ENCODE measurements at places on chromosomes 2 and 18.
A peak's percentile ranks its signal among the peaks of the same experiment; 100 is the strongest.

GRCh38 chr18:37321582-37322491 is 243.8 kb downstream of the CELF4 start:
- no peak for DNase-seq

DNA sequence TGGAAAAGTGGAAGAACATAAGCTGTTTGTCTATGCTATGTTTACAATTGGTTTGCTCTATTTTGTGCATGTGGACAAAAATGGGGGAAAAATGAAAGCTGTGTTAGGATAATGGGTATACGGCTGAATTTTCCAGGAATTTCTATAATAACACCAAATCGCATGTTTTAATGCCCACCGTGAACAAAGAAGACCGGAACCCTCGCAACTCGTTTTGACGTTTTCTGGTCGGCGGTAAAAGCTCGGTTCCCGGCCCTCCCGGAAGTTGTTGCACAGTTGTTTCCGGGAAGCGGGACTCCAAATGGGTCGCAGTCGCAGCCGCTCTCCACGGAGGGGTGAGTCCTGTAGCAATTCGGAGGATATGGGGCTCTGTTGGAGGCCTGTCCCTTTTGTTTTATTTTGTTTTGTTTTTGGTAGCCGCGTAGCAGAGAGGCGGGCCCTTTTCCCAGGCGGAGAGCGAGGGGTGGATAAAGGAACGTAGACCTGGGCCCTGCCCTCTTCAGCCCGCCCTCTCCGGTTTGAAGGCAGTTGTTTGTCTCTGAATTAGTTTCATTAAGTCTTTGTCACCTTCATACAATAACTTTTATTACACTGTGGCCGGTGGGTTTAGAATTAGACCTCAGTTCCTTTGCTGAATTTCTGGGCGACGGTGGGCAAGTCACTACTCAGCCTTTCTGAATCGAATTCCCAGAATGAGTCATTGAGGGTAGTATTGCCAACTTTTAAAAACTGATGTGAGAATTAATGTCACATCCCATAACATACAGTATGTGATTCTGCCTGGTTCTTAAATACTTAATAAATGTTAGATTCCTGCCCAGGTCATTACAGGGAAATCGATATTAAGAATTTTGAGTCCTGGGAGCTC is at the start of gene SNRNP27:
Gene SNRNP27, plus strand, starts transcription at position 273 of the 868 bp plus-strand sequence. Its CDS starts 29 bp downstream, at position 302.
- DNase-seq = peak; percentile 47

- no peak for DNase-seq
These were observed 8.6 kb upstream of the COL3A1 start for GRCh38 chr2:188965563-188965962.

GRCh38 chr2:51619961-51620360 is 588.0 kb upstream of the NRXN1 start:
- no peak for DNase-seq

DNA sequence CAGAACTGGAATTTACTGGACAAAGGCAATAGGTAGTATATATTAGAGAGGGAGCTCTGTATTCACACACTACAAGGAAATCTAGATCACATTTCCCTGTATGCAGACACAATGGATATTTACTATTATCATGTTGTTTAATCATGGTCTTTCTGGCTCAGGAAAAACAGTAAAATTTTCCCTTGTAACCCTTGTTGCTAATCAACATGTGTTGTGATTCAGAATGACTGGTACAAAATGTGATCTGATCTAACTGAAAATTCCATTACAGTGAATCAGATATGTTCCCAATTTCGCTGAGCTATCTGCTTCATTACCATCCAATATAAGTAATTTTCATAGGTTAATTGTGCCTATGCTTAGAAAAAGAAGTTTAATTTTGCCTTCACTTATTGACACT is 1109.7 kb downstream of the LRP1B start:
- no peak for DNase-seq

GRCh38 chr2:86807468-86808275 is 17.0 kb upstream of the CD8A start:
- DNase-seq = peak; percentile 44

DNA sequence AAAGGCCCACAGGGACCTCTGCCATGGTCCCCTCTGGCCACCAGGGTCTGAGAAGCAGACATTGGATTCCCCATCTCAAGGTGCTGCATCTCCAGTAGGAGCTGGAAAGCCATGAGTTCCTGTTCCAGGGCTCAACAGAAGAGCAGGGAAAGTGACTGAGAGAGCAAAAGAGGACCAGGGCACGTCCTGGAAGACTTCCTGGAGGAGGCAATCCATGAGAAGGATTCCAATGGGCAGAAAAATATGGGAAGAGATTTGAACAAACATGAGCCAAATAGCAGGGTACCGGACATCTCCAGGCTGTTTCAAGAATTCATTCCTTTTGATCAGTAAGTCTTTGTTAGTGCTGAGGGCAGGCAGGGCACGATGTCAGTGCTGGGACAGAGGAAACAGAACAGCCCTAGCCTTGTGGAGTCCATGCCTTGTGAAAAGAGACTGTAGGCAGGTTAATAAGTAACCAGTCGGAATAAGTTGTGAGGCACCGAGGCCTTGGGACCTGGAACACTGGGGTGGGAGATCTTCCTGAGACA is 72.8 kb upstream of the TWIST2 start:
- no peak for DNase-seq

- DNase-seq = no peak
These were observed 19.1 kb downstream of the KLHL23 start for GRCh38 chr2:169752752-169753151.

GRCh38 chr2:52340171-52340570 is 1308.2 kb upstream of the NRXN1 start:
- no peak for DNase-seq

GRCh38 chr2:30148850-30149249 is 2.0 kb downstream of the YPEL5 start:
- no peak for DNase-seq

DNA sequence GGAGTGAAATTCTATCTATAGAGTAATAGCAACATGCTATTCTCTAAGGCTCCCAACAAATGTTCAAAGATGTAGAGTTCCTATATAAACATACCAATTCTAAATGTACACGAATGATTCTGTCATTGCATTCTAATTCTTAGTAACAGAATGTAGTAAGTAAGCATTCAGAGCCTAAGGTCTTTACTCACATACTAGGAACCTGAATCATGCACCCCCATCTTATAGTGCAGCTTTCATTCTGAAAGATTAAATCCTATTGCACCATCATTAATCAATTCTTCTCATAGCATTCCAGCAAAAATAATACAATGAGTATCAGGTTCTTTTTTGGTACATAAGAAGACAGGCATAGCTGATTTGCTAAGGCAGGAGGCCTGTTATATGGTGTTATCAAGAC is 230.0 kb downstream of the NCKAP5 start:
- no peak for DNase-seq

- no peak for DNase-seq
These were observed 37.9 kb downstream of the CREB1 start for GRCh38 chr2:207567671-207568070.

DNA sequence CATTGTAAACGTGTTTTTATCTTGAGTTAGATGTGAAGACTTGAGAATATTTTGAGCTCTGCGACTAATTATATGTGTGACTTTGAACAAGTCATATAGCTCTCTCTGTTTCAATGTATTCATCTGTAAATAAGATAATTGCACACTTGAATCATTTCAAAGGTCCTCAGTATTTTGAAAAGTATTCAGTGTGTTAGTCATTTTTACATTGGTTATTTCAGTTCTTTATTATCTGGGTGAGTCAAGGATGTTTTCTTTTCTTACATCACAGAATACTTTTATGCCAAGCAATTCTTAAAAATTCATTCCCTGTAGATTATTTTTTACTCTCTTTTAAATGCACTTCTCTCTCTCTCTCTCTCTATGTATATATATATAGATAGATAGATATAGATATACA is 1098.0 kb upstream of the ZEB2 start:
- DNase-seq = no peak

- DNase-seq = no peak
These were observed 41.0 kb downstream of the MRPL35 start for GRCh38 chr2:86240251-86240650.

DNA sequence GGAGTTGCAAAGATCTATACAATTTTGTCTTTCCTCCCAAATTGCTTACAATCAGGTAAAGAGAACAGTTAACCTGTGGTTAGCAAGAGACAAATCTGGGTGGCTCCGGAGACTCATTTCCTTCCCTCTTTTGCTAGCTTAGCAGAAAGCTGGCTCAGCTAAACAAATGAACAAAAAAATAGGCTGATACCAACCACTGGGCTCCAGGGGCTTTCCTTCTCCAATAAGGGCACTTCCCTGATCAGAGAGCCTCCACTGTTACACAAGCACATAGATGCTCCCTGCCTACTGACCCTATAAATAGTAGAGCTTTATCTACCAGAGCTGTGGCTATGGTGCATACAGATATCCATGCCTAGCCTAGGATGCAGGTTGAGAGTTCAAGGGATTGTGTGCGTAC is 90.1 kb upstream of the ARL5A start:
- no peak for DNase-seq

DNA sequence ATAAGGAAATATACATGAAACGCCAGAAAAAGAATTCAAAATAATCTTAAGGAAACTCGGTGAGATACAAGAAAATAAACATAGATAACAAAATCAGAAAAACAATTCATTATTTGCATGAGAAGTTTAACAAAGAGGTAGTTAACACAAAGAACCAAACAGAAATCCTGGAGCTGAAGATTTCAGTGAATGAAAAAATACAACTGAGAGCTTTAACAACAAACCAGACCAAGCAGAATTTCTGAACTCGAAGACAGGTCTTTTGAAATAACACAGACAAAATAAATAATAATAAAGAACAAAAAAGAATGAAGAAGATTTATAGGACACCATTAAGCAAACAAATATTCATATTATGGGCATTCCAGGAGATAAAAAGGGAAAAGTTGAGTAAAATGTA is 204.7 kb downstream of the ATAD2B start:
- no peak for DNase-seq

DNA sequence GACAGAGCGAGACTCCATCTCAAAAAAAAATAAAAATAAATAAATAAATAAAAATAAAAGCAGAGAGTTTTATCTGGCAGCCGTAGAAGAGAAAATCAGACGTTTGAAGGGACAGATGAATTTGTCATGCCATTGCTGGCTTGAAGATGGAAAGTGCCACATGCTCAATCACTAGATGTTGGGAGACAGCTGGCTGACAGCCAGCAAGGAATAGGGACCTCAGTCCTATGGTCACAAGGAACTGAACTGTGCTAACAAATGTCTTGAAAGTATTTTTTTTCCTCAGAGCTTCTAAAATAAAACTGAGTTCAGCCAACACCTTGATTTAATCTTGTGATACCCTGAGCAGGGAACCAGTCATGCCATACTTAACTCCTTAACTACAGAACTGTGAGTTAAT is 65.4 kb downstream of the DTNA start:
- no peak for DNase-seq

DNA sequence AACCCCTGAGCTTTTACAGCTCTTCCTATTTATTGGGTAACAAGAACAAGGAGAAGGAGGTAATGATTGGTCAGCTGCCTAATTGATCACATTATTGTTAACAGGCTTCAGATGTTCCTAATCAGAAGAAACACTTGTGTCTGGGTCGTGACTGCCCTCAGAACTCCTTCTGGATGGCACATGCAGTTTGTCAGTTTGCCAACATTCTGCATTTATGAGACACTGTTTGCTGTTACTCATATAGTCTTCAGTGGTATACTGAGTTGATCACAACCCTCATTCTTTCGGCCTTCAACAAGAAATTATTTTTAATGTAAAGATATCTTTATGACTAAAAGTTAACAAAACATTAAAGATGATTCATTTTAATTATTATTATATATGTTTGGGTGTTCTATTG is 95.7 kb upstream of the DOCK10 start:
- DNase-seq = no peak

DNA sequence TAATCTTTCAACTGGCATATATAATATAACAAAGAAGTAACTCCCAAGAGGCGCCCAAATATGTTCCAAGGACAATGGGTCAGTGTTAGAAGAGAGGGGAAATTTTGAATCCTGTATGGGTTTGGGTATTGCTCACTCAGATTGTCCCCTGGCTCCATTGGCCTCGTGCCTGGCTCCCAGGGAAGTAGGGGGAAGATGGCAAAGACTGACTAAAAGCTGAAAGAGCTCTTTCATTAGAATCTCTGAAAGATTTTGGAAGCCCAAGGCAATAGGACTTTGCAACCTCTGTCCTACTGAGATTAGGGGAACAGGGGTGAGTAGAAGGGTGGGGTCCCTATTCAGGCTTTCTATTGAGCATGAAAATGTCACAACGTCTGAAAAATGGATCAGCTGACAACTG is 1272.8 kb upstream of the ZEB2 start:
- DNase-seq = no peak

- DNase-seq = no peak
These were observed 225.5 kb upstream of the VRK2 start for GRCh38 chr2:57821088-57821487.

GRCh38 chr2:240322991-240323390 is 112.5 kb upstream of the GPC1 start:
- DNase-seq = no peak

GRCh38 chr2:86484385-86484784 is 43.2 kb downstream of the KDM3A start:
- no peak for DNase-seq

GRCh38 chr2:10120877-10121574 is 1.5 kb upstream of the RRM2 start:
- DNase-seq = no peak

GRCh38 chr2:165141601-165142354 is 62.1 kb downstream of the SCN3A start:
- no peak for DNase-seq

DNA sequence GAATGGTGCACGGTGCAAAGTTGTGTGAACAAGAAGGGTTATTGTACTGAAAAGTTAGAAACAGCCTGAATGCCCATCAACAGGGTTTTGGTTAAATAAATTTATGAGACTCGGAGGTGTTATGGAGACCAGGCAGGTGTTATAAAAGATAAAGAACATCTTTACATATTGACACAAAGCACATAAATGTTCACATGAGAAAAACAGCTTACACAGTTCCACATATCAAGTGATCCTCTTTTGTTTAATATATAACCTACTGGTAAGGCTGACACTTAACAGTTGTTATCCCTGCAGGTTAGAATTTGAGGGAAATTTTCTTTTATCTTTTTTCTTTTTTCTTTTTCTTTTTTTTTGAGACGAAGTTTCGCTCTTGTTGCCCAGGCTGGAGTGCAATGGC is 20.0 kb upstream of the ARPC2 start:
- DNase-seq = no peak

GRCh38 chr2:238570391-238570790 is 143.7 kb downstream of the ASB1 start:
- DNase-seq = no peak

GRCh38 chr2:888211-888801 is 62.3 kb upstream of the SNTG2 start:
- no peak for DNase-seq

DNA sequence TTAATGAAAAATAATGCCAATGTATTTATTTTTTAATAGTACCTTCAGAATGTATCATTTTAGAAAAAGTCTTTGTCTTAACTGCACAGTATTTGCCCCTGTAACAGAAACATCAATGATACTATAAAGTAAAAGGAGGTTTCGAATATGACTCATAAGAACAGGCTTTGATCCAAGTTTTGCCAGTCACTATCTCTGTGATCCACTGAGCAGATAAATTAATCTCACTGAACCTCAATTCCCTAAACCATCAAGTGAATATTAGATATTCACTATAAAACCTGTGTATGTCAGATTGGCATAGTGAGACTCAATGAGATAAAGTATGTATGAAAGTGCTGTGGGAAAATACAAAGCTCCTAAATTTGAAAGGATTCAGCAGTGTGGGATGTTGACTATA is 292.1 kb downstream of the EXOC6B start:
- no peak for DNase-seq
